ENCODE measurements at places on chromosomes 13 and 19. TPM values are rescaled to one million over a fixed set of nuclear protein-coding genes. Genes with fewer than 3 reads are reported as not detected.

DNA sequence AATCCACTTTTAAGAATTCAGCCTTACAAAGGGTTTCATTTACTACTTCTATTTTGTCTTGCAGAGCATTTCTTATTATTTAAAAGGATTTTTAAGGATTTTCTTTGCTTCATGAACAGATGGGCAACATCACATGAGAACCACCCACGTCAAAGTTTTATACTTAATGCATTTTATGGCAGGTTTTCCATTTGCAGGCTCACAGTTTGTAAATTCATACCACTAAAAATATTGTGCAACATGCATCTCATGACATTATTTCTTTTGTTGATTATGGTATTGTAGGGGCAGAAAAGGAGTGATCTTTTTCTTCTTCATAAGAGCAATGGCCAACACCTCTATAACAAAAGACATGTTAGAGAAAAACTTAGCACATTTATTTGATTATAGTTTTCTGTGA is 554.0 kb upstream of the SPRY2 start:
- H3K36me3 ChIP-seq, result no peaks in the 10 kb centered on the region
- H3K27ac ChIP-seq, result no peak overlapping the region
- H3K4me3 ChIP-seq, result no peak overlapping the region

GRCh38 chr19:16714702-16715287 is 4.9 kb upstream of the NWD1 start:
- H3K4me1 ChIP-seq, result no peaks in the 10 kb centered on the region
- H3K36me3 ChIP-seq, result no peaks in the 10 kb centered on the region
- no peaks in the 10 kb centered on the region for H3K27me3 ChIP-seq

Gene KDELR1
- 58.5 TPM for total RNA-seq

DNA sequence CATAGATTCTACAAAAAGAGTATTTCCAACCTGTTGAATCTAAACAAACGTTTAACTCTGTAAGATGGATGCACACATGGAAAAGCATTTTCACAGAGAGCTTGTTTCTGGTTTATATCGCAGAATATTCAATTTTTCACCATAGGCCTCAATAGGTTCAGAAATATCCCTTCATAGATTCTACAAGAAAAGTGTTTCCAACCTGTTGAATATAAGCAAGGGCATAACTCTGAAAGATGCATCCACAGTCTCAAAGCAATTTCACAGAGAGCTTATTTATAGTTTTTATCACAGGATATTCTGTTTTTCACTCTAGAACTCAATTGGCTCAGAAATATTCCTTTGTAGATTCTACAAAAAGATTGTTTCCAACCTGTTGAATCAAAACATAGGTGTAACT is 1483.6 kb downstream of the UQCRFS1 start:
- H3K36me3 ChIP-seq, result no peaks in the 10 kb centered on the region
- DNase-seq, result no peak
- H3K27ac ChIP-seq, result no peak overlapping the region
- H3K4me3 ChIP-seq, result no peak overlapping the region
- no peaks in the 10 kb centered on the region for H3K4me1 ChIP-seq
